ENCODE measurements at places on chromosomes 1 and 21. TPM values are rescaled to one million over a fixed set of nuclear protein-coding genes. Genes with fewer than 3 reads are reported as not detected.

DNA sequence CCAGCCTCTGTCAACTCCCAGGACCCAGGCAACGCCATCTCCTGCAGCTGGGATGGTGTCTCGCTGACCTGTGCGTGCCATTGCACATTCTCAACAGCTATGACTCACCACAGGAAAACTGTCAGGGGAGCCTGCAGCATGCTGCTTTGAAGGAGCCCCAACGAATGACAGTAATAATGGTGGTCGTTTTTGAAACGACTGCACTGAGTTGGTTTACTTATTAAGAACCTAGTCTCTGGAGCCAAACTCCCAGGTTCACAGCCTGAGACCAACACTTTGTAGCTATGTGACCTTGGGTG lies 21.6 kb downstream of the TCEA3 start:
- no peak for DNase-seq
- no peaks in the 10 kb centered on the region for H3K36me3 ChIP-seq
- no peaks in the 10 kb centered on the region for H3K27me3 ChIP-seq

DNA sequence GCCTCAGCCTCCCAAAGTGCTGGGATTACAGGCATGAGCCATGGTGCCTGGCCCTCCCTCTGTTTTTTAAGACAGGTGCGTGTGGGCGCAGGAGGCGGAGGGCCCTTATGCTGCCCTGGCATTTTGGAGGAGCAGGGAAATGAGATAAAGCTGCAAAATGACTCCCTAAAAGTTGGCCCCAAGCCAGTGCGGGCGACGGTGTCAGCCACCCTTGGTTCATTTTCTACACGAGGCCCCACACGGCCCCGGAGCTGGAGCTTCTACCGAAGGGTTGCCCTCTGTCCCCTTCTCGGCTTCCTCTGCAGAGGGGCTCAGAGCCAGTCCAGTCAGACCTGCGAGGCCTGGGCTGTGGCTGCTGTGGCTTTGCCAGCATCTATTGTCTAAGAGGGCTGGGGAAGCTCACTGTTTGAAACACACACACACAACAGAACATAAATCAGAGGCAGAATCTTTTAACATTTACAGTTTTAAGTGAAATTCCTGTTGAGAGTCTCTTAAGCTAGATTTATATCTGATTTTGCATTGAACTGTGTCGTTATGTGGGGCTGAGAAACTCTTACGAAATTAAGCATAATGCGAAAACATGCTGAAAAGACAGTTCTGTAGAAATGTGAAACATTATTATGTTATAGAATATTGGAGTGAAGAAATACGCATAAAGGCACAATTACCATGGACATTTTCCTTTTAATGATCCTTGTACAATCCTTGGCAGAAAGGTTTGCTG lies 255.9 kb downstream of the CAMTA1 start:
- H3K36me3 ChIP-seq, result no peaks in the 10 kb centered on the region
- H3K27ac ChIP-seq, result no peak overlapping the region
- H3K4me1 ChIP-seq, result no peaks in the 10 kb centered on the region
- no peak overlapping the region for H3K4me3 ChIP-seq
- H3K27me3 ChIP-seq, result peaks cover 1% of the 10 kb centered on the region

GRCh38 chr1:44239331-44239960 lies 26.2 kb downstream of the DMAP1 start:
- no peaks in the 10 kb centered on the region for H3K36me3 ChIP-seq
- no peaks in the 10 kb centered on the region for H3K4me1 ChIP-seq
- H3K4me3 ChIP-seq, result no peak overlapping the region
- no peak for DNase-seq
- H3K27me3 ChIP-seq, result no peaks in the 10 kb centered on the region

GRCh38 chr1:31781756-31782371 lies 17.7 kb upstream of the ADGRB2 start:
- H3K4me3 ChIP-seq, result no peak overlapping the region
- DNase-seq, result no peak
- peaks cover 6% of the 10 kb centered on the region for H3K27me3 ChIP-seq
- no peaks in the 10 kb centered on the region for H3K4me1 ChIP-seq

- H3K27ac ChIP-seq, result no peak overlapping the region
- H3K4me3 ChIP-seq, result peak overlapping the region; percentile 53
- no peaks in the 10 kb centered on the region for H3K36me3 ChIP-seq
- peaks cover 44% of the 10 kb centered on the region for H3K27me3 ChIP-seq
- H3K4me1 ChIP-seq, result peaks cover 17% of the 10 kb centered on the region
These were observed 1.5 kb upstream of the KCNA2 start for GRCh38 chr1:110607536-110608230.

DNA sequence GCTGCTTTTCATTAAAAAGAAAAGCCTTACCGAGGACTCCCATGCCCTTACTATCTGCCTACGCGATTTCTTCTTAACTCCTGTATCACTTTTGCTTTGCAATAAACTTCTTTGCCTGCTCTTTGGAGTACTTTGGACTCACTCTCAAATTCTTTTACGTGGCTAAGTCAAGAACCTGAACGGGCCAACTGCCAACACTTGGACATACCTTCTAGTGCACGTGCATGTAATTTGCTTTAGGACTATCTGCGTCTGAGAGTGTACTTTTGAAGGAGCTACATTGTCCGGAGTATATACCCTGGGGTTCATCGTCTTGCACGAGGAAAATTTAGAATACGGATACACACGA lies 3.6 kb upstream of the OTUD3 start:
- no peak for DNase-seq
- H3K27me3 ChIP-seq, result peaks cover 18% of the 10 kb centered on the region
- peaks cover 14% of the 10 kb centered on the region for H3K4me1 ChIP-seq

- DNase-seq, result no peak
- H3K36me3 ChIP-seq, result no peaks in the 10 kb centered on the region
- H3K27me3 ChIP-seq, result no peaks in the 10 kb centered on the region
- H3K4me3 ChIP-seq, result no peak overlapping the region
- no peak overlapping the region for H3K27ac ChIP-seq
- no peaks in the 10 kb centered on the region for H3K4me1 ChIP-seq
These were observed 102.2 kb upstream of the GADD45A start for GRCh38 chr1:67582625-67583461.

DNA sequence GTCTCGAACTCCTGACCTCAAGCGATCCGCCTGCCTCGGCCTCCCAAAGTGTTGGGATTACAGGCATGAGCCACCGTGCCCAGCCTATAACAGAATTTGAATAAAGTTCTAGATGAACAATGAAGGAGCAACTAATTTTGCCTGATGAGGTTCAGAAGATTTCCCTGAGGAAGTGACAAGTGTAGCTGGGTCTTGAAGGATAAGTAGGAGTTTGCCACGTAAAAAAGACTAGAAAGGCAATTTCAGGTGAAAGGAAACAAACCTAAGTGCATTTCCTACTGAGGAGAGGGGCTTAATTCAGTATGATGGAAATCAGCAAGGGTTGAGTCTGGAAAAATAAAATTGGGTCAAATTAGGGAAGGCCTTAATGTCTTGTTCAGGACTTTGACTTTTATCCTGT lies 18.6 kb upstream of the DMRTB1 start:
- H3K4me3 ChIP-seq, result no peak overlapping the region
- no peaks in the 10 kb centered on the region for H3K36me3 ChIP-seq
- no peak overlapping the region for H3K27ac ChIP-seq
- no peak for DNase-seq
- no peaks in the 10 kb centered on the region for H3K27me3 ChIP-seq

The AMY1B gene
- not detected for total RNA-seq

GRCh38 chr1:69320757-69321211 lies 246.9 kb upstream of the LRRC7 start:
- H3K4me1 ChIP-seq, result no peaks in the 10 kb centered on the region
- H3K27me3 ChIP-seq, result no peaks in the 10 kb centered on the region
- DNase-seq, result no peak
- H3K36me3 ChIP-seq, result no peaks in the 10 kb centered on the region
- H3K27ac ChIP-seq, result no peak overlapping the region

DNA sequence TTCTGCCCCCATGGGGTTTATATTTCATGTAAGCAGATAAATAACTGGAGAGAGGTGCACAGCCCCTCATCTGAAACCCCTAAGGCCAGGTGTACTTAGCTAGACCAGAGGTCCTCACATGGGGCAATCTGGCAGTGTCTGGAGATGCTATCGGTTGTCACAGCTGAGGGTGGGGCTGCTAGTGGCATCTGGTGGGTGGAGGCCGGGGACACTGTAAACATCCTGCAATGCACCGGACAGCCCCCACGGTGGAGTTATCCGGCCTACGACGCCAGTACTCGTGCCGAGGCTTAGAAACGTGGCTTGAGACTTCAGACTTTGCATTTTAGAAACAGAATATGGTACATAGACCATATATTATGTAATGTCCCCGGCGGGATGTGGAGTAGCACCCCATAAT lies 186.5 kb upstream of the VAMP3 start:
- H3K4me1 ChIP-seq, result no peaks in the 10 kb centered on the region
- DNase-seq, result no peak
- peaks cover 5% of the 10 kb centered on the region for H3K27me3 ChIP-seq
- no peaks in the 10 kb centered on the region for H3K36me3 ChIP-seq
- no peak overlapping the region for H3K4me3 ChIP-seq

GRCh38 chr1:155083865-155084721 lies 5.5 kb downstream of the EFNA3 start:
- H3K27me3 ChIP-seq, result peaks cover 40% of the 10 kb centered on the region
- H3K4me1 ChIP-seq, result peaks cover 43% of the 10 kb centered on the region
- H3K27ac ChIP-seq, result peak overlapping the region; percentile 11
- peak overlapping the region; percentile 92 for H3K4me3 ChIP-seq
- H3K36me3 ChIP-seq, result no peaks in the 10 kb centered on the region

DNA sequence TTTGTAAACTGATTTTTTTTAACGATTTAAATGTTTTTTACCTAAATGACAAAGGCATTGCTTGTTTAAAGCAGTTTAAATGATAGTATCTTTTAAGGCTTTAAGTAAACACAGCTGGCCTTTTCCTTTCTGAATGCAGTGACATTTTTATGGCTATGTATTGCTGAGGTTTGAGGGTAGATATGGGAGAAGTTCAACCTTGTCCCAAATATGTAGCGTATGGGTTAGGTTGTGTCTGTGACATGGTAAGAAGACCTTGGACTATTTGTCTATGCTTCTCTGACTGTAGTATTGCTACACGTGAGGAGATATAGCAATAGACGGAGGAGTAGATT lies 32.5 kb downstream of the PKNOX1 start:
- H3K36me3 ChIP-seq, result peaks cover 23% of the 10 kb centered on the region
- no peak overlapping the region for H3K4me3 ChIP-seq
- no peak for DNase-seq
- H3K4me1 ChIP-seq, result no peaks in the 10 kb centered on the region

The NCAM2 gene
- not detected for total RNA-seq

The LRRC42 gene
- total RNA-seq, result 28.4 TPM

- H3K27me3 ChIP-seq, result peaks cover 4% of the 10 kb centered on the region
- no peak overlapping the region for H3K27ac ChIP-seq
- H3K4me1 ChIP-seq, result no peaks in the 10 kb centered on the region
- DNase-seq, result no peak
- H3K4me3 ChIP-seq, result no peak overlapping the region
These were observed 11.2 kb downstream of the PTPRF start for GRCh38 chr1:43541721-43542401.

- no peak overlapping the region for H3K4me3 ChIP-seq
- no peak for DNase-seq
- no peaks in the 10 kb centered on the region for H3K36me3 ChIP-seq
- H3K4me1 ChIP-seq, result no peaks in the 10 kb centered on the region
These were observed 69.3 kb upstream of the ANGPTL1 start for GRCh38 chr1:178940068-178940765.

The ANXA9 gene
- total RNA-seq, result 0.19 TPM

The PITHD1 gene
- total RNA-seq, result 69.0 TPM

DNA sequence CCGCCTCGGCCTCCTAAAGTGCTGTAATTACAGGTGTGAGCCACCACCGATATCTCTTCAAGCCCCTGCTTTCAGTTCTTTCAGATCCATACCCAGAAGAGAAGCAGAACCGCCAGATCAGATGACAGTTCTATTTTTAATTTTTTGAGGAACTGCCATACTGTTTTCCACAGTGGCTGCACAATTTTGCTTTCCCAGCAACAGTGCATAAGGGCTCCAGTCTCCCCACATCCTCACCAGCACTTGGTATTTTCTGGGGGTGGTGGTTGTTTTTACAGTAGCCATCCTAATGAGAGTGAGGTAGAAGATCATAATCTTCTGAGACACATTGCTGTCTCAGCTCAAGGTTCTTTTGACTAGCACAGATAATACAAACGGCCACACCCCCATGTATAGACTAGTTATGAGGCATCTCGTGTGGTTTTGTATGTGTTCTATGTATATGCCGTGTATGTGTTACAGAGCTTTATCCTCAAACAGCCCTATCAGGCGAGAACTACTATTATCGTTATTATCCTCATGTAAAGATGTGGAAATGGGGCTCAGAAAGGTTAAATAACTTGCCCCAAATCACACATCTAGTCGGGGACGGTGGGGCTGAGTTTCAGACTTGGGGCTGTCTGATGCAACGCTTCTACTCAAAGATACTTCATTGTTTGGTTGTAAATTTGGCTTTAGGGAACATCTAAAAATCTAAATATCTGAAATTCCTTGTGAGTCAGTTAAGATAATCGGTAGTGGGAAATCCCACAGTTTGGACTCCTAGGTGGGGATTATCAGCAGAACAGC lies 12.0 kb downstream of the FHAD1 start:
- H3K27ac ChIP-seq, result no peak overlapping the region
- H3K27me3 ChIP-seq, result peaks cover 13% of the 10 kb centered on the region
- H3K4me1 ChIP-seq, result peaks cover 17% of the 10 kb centered on the region
- no peak for DNase-seq
- H3K4me3 ChIP-seq, result no peak overlapping the region
- no peaks in the 10 kb centered on the region for H3K36me3 ChIP-seq

DNA sequence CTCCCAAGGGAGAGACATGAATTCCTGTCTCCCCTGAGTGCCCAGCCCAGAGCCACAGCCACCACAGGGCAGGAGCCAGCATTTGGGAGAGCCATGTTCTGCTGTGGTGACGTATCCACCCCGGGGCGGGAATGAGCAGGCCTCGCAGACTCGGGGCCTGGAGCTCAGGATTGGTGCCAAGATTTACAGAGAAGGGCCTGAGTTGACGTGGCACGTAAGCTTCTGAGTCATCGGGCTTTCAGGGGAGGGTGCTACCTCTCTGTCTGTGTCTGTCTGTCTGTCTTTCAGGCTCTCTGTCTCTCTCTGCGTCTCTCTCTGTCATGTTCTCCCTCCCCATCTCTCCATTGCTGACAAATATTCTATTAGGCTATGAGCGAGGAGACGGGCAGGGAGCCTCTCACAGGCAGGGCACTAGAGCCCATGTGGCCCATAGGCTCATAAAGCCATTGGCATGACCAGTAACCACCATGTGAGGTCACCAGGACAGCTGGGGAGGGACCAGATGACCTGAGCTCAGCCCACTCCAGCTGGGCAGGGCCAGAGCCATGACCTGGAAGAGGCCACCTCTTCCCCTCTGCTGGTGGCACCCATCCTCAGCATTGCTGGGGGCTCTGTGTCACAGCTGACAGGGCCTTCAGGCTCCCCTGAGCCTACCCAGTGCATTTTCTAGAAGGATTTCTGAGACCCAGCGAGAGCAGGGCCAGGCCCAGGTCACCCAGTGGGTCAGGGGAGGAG lies 300.0 kb upstream of the VAMP3 start:
- no peaks in the 10 kb centered on the region for H3K36me3 ChIP-seq
- H3K27me3 ChIP-seq, result peaks cover 1% of the 10 kb centered on the region
- no peak overlapping the region for H3K4me3 ChIP-seq
- DNase-seq, result peak; percentile 44

DNA sequence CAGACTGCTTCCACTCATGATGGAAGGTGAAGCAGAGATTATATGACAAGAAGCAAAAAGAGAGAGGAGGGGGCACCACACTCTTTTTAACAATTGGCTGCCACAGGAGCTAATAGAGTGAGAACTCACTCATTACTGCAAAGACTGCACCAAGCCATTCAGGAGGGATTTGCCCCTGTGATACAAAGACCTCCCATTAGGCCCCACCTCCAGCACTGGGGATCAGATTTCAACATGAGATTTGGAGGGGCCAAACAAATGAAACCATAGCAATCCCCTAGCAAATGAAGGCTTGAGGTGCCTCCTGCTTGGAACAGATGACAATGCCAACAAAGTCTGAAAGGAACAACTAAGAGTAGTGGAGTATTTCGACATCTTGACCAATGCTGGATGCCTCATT lies 122.5 kb upstream of the COA6 start:
- H3K4me1 ChIP-seq, result peaks cover 15% of the 10 kb centered on the region
- no peak overlapping the region for H3K4me3 ChIP-seq
- H3K27ac ChIP-seq, result no peak overlapping the region

The RGS13 gene
- total RNA-seq, result not detected

All from activated CD4-positive, alpha-beta memory T cell treated with anti-CD3 and anti-CD28 coated beads for 36 hours (primary cell).